Kidney (tissue), 22 donors: ENCODE measurements at places on chromosomes 2 and 18.

GRCh38 chr2:152624805-152625204 lies 92.5 kb downstream of the PRPF40A start:
- H3K36me3 ChIP-seq, result peaks cover 31% of the 10 kb centered on the region
- no peaks in the 10 kb centered on the region for H3K4me1 ChIP-seq
- no peak for DNase-seq
- no peak overlapping the region for H3K27ac ChIP-seq
- no peak overlapping the region for H3K4me3 ChIP-seq

DNA sequence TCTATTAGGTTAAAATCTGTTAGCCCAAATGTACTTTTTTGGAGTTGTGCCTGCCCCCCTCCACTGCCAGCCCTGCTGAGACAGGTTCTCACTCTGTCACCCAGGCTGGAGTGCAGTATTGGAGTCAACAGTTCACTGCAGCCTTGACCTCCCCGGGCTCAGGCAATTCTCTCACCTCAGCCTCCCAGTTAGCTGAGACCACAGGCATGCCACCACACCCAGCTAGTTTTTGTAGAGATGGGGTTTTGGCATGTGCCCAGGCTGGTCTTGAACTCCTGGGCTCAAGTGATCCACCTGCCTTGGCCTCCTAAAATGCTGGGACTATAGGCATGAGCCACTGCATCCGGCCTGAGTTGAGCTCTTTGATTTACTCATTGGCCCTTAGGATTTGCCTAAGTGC lies 110.7 kb downstream of the ICA1L start:
- DNase-seq, result no peak
- H3K27ac ChIP-seq, result no peak overlapping the region
- H3K4me3 ChIP-seq, result no peak overlapping the region
- H3K36me3 ChIP-seq, result peaks cover 9% of the 10 kb centered on the region

DNA sequence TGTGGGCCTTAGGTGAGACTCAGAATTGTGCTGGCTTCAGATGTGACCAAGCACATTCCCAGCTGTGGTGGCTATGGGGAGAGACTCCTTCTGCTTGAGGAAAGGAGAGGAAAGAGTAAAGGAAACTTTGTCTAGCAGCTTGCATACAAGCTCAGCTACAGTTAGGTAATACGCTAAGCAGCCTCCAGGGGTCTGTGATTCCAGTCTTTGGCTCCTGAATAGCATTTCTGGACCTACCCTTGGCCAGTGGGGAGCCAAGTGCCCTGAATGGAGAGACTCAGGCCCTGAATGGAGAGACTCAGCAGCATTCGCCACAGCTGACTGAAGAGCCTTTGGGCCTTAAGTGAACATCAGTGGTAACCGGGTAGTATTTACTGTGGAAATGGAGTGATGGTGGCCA lies 227.4 kb upstream of the CDH7 start:
- H3K27me3 ChIP-seq, result no peaks in the 10 kb centered on the region
- no peak for DNase-seq
- no peaks in the 10 kb centered on the region for H3K4me1 ChIP-seq
- no peak overlapping the region for H3K4me3 ChIP-seq
- no peaks in the 10 kb centered on the region for H3K36me3 ChIP-seq

- DNase-seq, result no peak
- no peaks in the 10 kb centered on the region for H3K4me1 ChIP-seq
- no peaks in the 10 kb centered on the region for H3K36me3 ChIP-seq
- H3K27me3 ChIP-seq, result no peaks in the 10 kb centered on the region
- no peak overlapping the region for H3K4me3 ChIP-seq
Measured at GRCh38 chr2:29084554-29084953, 10.2 kb upstream of the PCARE start.

- DNase-seq, result no peak
- H3K36me3 ChIP-seq, result no peaks in the 10 kb centered on the region
- no peak overlapping the region for H3K27ac ChIP-seq
- H3K27me3 ChIP-seq, result no peaks in the 10 kb centered on the region
- no peak overlapping the region for H3K4me3 ChIP-seq
- H3K4me1 ChIP-seq, result peaks cover 4% of the 10 kb centered on the region
Measured at GRCh38 chr2:213086571-213086970, 64.8 kb downstream of the IKZF2 start.
